ENCODE measurements at places on chromosomes 1 and 21. TPM values are rescaled to one million over a fixed set of nuclear protein-coding genes. Genes with fewer than 3 reads are reported as not detected.

DNA sequence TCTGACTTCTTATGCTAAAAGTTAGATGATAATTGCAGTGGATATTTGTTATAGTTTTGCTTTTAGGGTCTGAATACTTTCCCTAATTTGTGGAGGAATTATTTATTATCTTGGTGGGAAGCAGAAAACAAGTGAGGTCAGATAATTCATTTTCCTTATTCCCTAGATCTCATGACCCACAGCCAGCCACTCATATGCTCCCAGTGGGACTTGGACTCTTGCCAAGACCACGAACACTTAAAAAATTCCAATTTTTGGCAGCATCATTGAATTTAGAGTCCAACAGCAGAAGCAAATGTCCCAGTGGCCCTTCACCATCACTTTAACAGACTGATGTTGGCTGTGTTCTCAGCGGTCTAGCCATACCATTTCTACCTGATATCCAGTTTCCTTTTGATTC is 204.2 kb downstream of the HMCN1 start:
- no peak for DNase-seq

KANK4 gene
- 6.4 TPM for total RNA-seq

DNA sequence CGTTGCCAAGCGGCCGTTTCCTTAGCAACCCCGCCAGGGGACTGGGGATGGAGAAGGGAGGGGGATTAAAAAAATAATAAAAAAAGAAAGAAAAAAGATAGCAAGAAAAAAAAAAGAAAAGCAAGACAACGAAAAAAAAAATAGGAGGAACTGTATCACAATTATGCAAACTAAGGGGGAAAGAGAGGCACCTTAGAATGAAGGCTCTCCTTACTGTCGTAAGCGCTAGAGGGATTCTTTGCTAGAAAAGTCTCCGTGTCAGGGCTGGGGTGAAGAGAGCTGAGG is 625 bp upstream of the NEGR1 start:
- DNase-seq, result no peak

KCNE2 gene
- 0.52 TPM for total RNA-seq

COL8A2 gene
- total RNA-seq, result 16.2 TPM

DNA sequence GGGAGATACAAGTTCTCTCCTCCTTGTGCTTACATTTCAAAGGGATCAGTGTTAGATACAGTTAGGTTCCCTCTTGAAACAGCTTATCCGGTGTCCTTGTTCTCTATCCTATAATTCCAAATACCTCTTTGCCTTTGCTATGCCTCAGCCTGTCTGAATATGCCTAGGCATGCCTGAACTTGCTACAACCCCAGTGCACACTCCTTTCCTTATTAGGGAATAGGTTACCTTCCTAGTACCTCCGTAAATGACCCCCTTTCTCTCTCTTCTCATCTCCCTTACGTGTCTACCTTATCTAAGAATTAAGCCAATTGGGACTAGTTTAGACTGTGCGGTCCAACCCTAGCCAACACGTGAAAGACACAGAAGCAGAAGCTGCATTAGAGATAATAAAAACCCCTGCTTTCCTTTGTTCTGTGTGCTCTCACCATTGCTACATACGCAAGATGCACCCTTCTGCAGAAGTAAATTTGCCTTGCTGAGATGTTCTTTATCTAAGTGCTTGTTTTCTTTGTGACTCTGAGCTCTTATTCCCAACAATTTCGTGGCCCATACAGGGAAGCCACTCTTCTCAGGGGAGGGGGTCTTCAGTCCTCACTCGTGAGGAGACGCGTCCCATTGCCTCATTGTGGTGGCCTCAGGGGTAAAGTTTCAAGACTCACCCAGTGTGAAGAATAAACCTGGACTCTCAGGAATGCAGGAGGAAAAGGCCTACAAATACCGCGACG is 802.1 kb downstream of the PLA2G4A start:
- DNase-seq, result no peak

KRTAP13-2 gene
- total RNA-seq, result not detected

DNA sequence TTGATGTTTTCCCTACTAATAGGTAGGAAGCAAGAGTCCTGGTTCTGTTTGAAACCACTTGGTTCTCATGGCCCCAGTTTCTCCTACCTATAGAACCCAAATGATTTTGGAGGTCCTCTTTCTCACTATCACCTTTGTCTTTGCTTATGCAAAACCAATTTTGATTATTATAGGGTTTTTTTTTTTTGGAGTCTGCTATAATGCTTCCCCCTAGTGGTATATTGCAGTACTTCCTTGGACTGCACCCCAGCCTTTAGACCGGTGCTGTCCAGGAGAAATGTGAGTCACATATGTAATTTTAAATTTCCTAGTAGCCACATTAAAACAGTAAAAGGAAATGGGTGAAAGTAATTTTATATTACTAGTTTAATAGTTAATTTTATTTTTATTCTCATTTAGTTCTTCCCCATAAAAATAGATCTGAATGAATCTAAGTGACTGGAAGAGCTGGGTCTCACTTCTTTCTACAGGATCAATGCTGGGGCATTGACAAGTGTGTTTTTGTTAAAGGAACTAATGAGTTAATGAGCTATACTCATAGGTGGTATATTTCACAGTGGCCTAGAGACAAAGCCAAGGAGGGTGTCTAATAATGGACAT is 10.6 kb downstream of the FCMR start:
- DNase-seq, result no peak

DNA sequence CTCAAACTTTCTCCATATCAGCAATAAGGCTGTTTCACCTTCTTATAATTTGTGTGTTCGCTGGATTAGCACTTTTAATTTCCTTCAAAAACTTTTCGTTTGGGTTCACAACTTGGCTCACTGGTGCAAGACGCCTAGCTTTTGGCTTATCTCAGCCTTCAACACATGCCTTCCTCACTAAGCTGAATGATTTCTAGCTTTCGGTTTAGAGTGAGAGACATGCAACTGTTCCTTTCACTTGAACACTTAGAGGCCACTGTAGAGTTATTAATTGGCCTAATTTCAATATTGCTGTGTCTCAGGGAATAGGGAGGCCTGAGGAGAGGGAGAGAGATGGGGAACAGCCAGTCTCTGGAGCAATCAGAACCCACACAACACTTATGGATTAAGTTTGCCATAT is 41.2 kb upstream of the IFNLR1 start:
- DNase-seq, result no peak

GRCh38 chr1:54224233-54224632 is 24.3 kb downstream of the MRPL37 start:
- DNase-seq, result no peak

DNA sequence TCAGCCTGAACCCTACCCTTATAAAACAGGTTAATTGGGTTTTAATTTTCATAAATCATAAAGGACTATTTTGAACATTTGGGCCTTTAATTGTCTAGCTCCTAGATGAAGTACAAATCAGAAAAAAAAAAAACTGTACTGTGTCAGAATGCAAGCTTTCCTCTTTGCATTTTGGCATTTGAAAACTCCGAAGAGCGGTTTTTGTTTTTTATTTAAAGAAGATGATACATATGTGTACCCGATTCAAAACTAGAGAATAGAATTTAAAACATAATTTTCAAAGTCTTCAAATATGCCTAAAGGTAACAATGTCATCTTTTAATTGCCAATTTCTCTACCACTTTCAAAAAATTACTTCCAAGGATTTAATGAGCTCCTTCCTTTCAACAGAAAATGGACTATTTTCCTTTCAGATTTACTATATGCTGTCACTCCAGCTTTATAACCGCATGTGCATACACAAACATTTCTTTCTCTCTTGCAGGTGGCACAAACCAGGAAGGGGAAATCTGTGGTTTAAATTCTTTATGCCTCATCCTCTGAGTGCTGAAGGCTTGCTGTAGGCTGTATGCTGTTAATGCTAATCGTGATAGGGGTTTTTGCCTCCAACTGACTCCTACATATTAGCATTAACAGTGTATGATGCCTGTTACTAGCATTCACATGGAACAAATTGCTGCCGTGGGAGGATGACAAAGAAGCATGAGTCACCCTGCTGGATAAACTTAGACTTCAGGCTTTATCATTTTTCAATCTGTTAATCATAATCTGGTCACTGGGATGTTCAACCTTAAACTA is 33.7 kb downstream of the MRPL39 start:
- DNase-seq, result no peak

DNA sequence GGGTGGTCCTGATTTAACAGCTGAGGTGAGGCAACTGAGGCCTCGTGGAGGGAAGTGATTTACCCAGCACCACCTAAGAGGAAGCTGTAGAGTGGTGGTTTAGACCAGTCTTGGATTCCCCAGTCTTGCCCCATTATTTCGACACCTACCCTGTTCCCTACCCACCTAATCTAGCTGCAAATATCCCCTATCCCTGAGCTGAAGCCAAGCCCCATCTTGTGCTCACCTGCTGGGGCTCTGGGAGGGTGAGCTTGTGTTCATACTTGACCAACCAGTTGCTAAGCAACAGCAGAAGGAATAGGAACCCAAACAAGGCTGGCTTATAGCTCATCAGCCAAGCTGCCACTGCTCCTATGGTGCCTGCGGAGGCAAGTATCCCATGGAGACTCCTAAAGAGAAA is 2.0 kb downstream of the TEX46 start:
- no peak for DNase-seq

All from upper lobe of right lung (tissue), 1 donor.